ENCODE measurements at places on chromosomes 7 and 10.

- no peak for DNase-seq
Observed at GRCh38 chr7:152709287-152710152, 33.6 kb upstream of the XRCC2 start.

DNA sequence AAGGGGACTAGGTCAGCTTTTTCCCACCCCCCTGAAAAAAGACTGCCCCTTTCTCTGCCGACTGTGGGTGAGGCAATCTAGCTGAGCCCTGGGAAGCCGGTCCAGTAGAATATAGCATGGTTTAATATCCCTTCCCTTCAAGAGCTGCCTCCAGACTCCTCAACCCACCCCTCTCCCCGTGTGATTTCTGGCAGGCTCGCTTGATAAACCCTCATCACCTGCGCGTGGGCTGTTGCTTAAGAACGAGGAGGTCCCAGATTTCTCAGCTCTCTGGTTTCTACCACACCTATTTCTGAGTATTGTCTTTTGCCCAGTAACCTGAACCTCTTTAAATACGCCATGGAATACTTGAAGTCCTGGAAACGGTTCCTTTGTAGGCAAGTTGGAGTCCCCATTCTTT, 2.0 kb upstream of the LRRC4 start:
- no peak for DNase-seq

- DNase-seq, result no peak
Observed at GRCh38 chr7:47366960-47367359, 215.0 kb downstream of the TNS3 start.

GRCh38 chr7:132836746-132837145, 245.1 kb downstream of the CHCHD3 start:
- DNase-seq, result no peak

GRCh38 chr7:156777364-156778069, 115.5 kb downstream of the LMBR1 start:
- no peak for DNase-seq

DNA sequence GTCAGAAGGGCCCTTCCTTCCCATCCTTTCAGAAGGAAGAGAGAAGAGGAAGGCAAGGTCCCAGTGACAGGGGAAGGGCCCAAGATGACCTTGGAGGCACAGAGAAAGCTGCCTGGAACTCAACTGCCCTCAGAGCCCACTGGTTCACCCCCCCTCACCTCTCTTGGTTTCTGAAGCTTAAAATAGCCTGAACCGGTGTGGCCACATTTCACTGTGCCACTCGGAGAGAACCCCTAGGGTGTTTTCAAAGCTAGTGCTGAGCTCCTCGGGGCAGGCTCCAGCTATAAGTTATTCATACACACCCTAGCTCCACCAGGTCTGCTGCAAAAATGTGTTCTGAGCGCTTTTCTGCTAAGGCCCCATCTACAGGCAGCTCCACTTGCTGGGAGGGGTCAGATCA, 60.9 kb upstream of the ADRB1 start:
- DNase-seq, result no peak

GRCh38 chr7:95157381-95157780, 167.0 kb downstream of the PON1 start:
- DNase-seq, result no peak

GRCh38 chr7:69256634-69257081, 341.6 kb upstream of the AUTS2 start:
- DNase-seq, result peak; percentile 80

- DNase-seq, result no peak
Observed at GRCh38 chr10:51952056-51952455, 252.7 kb upstream of the CSTF2T start.

GRCh38 chr7:47496056-47496665, 85.8 kb downstream of the TNS3 start:
- DNase-seq, result no peak

DNA sequence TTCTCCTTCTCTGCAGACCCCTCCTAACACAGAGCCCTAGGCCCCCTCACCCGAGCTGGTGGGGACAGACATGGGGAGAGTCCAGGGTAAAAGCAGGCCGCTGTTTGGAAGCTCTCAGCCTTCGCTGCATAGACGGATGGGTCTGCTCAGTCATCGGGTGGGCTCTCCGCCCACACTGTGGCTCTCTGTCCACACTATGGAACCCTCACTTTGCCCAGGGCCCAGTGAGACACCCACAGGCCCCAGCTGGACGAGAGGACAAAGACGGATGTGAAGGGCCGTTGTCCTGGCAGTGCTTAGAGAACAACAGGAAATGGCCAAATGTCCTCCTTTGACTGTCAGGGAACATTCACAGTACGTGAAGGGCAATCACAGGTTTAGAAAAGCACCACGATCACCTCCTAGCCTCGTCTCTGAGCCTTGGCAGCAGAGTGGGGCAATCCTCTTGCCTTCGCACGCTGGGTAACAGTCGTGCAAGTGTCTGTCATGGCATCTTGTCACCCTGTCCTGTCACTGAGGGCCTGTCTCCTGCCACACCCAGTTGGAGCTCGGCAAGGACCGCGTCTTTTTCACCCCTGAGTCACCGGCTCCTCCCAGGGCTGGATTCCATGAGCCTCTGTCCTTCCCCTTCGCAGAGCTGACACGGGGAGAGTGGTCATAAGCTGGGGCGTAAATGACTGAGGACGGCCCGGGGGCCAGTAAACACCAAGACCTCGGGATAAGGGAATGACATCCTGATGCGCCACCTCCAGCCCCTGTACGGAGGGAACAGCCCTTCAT, 80.6 kb downstream of the PRKAG2 start:
- no peak for DNase-seq

- DNase-seq, result no peak
Observed at GRCh38 chr7:20395511-20395910, 64.8 kb downstream of the ITGB8 start.

DNA sequence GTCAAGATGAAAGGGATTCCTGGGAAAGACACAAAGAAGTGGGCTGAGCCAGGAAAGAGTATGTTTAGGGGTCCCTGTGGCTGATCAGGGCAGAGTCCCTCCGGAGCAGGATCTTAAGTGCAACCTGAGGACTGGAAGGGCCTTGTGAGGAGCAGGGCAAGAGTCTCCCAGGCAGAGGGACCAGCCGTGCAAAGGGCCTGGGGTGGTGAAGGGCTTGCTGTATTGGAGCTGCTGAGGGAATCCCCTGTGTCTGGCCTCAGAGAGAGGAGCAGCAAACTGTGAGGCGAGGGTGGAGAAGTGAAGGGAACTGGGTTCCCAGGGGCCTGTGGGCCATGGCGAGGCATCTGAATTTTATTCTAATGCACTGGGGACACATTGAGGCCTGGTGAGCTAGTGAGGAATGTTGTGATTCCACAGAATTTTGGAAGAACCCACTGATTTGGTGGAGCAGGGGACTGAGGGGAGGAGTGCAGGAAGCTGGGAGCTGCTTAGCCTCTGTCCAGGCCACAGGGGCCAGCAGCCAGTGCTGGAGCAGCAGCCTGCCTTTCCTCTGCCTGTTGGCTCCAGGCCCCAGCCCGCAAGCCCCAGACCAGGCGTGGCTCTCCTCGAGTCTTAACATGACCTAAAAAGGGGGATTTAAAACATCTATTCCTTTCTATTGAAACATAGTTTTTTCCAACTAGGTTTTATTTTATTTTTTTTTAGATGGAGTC, 138.4 kb upstream of the IGFBP3 start:
- DNase-seq, result no peak

DNA sequence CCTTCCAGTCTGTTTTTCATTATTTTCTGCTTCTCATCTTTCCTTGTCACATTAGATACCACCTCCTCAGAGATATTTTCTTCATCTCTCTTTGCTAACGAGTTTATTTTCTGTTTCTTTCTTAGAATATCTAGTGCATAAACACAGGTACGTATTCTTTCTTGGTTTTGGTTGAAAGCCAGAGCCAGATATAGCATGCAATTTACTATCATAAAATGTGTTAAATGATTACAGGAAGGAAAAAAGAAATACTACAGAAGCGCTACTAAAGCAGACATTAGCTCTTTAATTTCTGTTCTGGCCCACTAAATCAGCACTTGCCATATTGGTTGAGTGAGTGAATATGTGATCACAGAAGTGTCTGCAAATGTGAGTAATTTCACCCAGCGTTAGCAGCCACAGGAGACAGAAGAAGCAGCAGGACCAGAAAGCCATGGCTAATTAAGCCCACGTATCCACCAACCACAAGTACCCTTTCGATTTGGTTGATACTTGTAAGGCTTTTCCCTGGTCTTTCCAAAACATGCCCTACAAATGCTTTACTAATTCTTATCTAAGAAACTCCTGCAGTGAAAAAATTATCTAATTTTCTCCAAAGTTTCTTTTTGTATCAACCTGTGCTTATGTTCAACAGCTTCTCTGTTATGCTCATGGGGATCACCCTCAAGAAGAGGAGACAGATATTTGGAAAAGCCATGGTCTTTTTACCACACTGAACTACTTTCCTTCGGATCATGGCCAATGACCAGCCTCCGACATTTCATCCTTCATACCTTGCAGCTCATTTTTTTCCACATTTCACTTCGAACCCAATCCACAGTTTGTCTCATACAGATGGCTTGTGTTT, 23.1 kb upstream of the MACC1 start:
- DNase-seq, result no peak

- DNase-seq, result no peak
Observed at GRCh38 chr10:5960070-5960972, 17.0 kb downstream of the IL15RA start.

Measured in CD4-positive, alpha-beta T cell treated with Interleukin-4 for 1 hour (primary cell).